HL-60 (cell line): ENCODE measurements at places on chromosomes 13 and 19.

GRCh38 chr13:46659413-46660065 lies 106.6 kb downstream of the LRCH1 start:
- DNase-seq, result no peak

- DNase-seq, result peak; percentile 56
These were observed 2.3 kb downstream of the FUT2 start for GRCh38 chr19:48698046-48698445.

DNA sequence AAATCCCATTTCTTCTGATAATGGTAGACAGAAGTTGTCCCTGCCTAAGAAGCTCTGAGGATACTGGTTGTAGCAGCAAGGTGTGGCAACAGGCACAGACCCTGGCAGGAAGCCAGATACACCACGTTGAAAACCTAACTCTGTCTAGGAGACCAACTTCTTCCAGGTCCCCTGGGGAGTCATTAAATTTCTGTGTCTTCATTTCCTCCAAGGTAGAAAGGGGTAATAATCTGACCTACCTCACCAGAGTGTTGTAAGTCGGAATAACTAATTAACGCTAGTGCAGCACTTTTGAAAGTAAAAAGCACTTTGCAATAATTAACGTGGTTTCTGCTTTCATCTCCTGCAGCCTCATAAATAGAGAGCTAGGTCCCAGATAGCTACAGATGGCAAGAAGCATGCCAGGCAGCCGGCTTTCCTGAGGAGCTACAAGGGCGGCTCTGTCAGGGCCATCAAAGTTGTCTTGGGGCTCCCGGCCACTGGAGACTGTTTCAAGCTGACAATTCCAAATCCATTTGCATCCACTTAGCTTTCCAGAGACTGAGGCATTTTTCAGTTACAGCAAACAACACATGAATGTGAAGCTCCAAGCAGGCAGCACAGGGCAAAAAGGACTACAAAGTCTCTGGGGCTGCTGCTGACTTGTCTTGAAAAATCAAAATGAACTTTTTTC lies 176.2 kb downstream of the FOXO1 start:
- no peak for DNase-seq

DNA sequence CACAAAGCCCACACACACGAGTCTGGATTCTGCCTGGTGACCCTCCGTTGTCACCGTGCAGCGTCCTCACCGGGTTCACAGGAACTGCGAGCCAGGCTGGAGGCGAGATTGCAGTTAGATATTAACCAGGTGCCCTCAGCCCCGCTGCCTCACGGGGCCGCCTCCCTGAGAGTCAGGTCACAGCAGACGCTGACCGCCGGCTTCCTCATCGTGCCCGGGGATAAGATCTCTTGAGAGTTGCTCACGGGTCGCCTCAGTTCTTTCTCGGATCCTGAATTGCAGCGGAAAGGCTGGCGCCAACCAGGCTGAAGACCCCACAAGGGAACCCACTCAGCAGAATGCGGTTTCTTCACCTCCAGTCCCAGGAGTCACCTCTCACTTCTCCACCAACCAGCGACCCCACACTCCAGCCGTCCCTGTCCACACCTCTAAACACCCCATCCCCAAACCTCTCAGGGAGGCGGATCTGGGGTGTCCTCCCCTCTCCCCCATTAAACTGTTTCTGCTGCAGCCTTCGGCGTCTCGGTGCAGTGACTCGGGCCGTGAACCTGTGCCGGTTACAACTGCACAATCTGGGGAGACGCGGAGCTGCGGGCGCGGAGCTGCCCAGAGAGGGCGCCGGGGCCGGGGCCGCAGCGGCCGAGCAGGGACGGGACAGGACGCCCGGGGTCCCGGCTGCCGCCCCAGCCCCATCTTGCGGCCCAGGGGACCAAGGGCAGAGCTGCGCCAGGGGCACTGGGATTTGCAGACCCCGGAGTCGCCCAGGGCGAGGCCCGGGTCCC lies 591 bp downstream of the ZNF823 start:
- DNase-seq, result peak; percentile 69

DNA sequence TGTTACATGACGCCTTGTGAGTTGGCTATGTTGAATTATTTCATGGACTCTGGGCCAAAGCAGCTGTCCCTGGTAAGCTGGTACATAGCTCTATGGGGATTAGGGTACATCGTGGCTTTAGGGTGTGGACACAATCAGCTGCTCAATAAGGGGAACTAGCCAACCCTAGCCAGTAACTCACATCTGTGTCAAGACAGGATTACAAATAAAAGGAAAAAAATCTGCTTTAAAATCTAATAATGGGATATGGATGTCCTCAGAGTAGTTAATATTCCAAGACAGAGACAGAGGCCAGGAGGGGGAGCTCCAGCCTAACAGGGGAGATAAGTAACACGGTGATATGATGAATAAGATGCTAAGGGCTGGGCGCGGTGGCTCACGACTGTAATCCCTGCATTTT lies 21.1 kb upstream of the ZNF766 start:
- DNase-seq, result peak; percentile 31

GRCh38 chr13:90177512-90177911 lies 1170.0 kb upstream of the MIR17HG start:
- DNase-seq, result no peak
